ENCODE measurements at places on chromosomes 2 and 18.

- DNase-seq = no peak
Measured at GRCh38 chr18:77059294-77059916, 73.2 kb downstream of the MBP start.

- DNase-seq = no peak
Measured at GRCh38 chr2:105977212-105977611, 216.9 kb downstream of the UXS1 start.

DNA sequence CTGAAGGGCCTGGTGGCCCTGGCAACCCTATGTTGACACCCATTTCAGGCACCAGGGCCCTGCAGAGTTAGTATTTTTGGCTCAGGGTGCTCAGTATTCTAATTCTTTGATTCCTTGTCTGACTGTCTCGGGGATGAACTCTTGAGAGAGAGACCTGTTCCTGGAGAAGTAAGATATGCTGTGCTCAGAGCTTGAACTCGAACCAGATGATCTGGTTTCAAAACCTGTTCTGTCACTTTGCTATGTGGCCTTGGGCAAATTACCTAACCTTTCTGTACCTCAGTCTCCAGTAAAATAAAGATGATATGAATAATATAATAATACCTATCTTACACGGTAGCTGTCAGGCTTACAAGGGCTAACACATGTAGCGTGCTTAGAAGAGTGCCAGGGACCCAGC is 294.2 kb downstream of the DYSF start:
- no peak for DNase-seq

- no peak for DNase-seq
Measured at GRCh38 chr2:225076125-225076524, 33.9 kb upstream of the DOCK10 start.

DNA sequence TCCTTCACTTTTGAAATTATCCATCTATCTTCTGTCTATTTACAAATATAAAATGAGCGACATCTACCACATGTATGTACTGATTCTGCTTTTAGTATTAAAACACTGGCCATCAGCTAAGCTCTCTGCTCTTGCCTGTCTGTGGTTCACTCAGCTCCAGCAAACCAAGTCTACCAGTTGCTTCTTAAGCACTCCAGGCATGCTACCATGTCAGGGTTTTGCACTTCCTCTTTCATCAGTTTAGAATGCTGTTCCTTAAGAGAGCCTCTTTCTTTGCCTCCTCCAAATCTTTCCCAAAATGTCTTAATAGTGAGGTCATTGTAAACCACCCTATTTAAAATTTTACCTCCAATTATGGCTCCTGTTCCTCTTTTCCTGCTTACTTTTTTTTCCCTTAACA is 59.5 kb downstream of the SCN3A start:
- no peak for DNase-seq

GRCh38 chr2:43989545-43989944 is 6.2 kb downstream of the LRPPRC start:
- no peak for DNase-seq

GRCh38 chr2:130391058-130391871 is 35.4 kb downstream of the PTPN18 start:
- DNase-seq = peak; percentile 27

GRCh38 chr2:98444436-98445176 is at the start of gene INPP4A:
TSS of gene INPP4A (plus strand) at chr2:98444858. CDS start at chr2:98520049, 75,191 bp downstream.
- DNase-seq = no peak

DNA sequence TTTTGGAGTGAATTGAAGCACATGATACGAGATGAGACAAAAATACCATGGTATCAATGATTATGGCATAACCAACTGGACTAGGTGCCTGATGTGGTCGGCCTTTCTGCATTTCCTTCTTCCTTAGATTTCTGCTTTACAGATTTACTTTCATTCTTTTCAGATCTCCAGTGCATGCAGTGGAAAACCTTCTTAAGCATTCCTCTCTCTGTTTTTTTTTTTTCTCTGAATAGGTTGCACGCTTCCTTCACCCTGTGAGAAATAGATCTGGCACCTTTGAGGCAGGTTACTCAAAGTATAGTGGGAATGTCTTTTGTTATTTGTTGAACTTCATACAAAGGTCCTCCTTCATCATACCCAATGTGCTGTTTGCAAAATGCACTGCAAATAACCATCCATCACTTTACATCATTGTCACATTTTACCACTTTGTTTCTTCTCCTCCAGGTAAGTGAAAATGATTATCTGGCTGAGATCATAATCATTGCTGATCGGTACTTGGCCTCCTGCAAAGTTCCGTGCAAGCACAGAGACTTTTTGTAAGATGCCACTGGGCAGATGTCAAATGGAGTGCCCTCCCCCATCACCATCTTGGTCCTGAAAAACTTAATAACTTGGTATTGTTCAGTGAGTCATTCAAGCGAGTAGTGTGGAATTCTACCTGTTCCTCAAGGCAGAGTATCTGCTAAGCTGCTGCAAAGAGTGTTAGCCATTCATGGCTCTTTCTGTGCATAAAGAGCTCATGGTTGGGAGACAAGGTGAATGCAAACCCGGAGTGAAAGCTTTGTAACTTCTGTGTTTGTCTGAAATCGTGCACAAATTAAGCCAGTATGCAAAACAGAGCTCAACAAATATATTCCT is 30.0 kb upstream of the KLHL14 start:
- no peak for DNase-seq

GRCh38 chr18:39455285-39455684 is 1889.7 kb upstream of the CELF4 start:
- DNase-seq = no peak

DNA sequence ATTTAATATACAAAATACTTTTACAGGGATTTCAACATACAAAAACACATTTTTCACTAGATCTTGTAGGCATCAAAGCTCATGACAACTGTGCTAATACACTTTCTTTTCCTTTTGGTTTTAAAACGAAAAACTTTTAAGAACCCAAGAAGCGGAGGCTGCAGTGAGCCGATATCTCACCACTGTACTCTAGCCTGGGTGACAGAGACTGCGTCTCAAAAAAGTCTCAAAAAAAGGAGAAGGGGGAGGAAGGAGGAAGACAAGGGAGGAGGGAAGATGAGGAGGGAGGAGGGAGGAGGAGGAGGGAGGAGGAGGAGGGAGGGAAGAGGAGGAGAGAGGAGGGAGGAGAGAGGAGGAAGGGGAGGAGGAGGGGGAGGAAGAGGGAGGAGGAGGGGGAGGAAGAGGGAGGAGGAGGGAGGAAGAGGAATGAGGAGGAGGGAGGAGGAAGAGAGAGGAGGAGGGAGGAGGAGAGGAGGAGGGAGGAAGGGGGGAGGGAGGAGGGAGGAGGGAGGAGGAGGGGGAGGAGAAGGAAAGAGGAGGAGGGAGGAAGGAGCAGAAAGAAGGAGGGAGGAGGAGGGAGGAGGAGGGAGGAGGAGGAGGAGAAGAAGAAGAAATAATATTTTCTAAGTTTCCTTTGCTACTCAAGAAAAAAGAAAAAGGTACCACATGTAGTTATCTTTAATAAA is 13.8 kb downstream of the ROCK2 start:
- DNase-seq = no peak

- DNase-seq = no peak
Measured at GRCh38 chr2:232102380-232102779, 140.9 kb downstream of the DIS3L2 start.

DNA sequence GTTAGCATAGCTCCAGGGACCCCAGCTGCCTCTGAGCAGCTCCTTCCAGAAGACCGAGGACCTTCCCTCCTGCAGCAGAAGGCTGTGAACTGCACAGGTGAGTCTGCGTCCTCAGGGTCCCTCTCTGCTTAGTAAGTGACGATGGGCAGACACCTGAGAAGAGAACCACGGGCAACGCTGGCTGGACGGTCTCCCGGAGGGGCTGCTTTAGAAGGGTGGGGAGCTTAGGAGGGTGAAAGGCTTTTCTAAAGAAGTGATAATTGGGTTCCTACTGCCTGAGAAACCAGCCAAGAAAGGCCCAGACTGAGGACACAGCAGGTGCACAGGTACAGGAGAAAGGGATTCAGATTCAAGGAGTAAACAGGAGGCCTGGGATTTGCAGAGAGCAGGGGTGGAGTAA is 276.6 kb upstream of the PXDN start:
- DNase-seq = no peak

DNA sequence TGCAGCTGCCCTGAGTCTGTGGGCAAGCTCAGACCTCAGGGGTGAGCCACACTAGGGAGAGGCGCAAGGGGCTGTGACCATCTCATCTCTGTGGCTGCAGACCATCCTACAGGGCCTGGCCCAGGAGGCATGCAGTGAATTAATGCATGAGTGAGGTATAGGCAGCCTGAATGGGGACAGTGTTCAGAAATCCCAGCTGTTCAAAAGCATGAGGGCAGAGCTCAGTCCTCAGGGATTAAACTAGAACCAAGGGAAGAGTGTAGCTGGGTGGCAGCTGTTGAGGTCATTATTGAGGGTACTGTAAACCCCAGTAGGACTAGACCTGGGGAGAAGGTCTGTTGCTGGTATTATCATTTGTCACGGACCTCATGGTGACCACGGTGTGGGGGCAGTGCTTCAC is 17.0 kb downstream of the TMEM177 start:
- peak; percentile 55 for DNase-seq

DNA sequence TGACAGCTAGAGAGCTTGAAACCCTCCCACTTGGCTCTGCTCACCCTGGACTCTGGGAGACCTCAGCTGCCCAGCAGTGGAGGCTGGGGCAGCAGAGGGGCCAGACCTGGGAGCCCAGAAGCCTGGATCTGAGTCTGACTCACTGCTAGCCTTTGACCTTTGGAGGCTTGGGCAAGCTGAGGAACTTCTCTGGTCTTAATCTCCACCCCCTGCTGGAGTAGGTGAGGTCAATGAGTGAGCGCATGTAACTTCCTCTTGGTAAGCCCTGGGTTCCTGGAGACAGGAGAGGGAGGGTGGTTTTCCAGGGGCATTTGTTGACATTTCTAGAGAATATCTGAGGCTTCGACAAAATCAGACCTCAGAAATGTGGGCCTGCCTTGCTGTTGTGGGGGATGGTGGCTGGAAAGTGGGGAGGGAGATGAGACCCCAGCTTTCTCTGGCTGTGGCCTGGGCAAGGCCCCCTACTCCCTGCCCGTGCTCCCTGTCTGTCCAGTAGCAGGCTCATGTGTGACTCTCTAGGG is 73.0 kb upstream of the YWHAQ start:
- no peak for DNase-seq

DNA sequence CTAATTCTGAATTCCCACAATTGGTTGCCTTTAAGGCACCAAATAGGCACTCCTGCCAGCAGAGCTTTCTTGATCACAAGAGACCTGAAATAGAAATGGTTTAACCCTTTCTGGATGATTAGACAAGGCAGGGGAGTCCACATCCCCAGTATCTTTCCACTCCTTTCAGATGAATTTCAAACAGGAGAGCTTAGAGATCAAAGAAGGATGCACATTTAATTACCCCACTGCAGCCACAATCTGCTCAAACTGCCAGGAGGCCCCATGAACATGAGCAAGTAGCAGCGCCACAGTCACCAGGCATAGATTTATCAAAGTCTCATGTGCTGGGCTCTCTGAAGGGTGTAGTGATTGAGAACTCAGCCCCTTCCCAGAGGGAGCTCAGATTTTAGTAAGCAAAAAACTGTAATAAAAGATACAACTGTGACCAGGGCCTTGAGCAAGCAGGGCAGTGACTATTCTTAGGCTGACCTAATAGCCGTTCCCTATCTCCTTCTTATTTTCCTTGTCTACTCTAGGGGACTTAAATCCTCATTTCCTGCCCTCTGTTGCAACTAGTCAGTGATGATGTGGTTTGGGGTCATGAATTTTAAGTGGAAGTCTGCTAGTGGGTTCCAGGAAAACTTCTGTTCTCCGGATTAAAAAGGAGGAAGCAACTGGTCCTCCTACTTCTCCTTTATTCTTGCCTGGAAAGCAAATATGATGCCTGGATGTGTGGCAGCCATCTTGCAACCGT is 53.7 kb downstream of the SLC4A3 start:
- DNase-seq = no peak

DNA sequence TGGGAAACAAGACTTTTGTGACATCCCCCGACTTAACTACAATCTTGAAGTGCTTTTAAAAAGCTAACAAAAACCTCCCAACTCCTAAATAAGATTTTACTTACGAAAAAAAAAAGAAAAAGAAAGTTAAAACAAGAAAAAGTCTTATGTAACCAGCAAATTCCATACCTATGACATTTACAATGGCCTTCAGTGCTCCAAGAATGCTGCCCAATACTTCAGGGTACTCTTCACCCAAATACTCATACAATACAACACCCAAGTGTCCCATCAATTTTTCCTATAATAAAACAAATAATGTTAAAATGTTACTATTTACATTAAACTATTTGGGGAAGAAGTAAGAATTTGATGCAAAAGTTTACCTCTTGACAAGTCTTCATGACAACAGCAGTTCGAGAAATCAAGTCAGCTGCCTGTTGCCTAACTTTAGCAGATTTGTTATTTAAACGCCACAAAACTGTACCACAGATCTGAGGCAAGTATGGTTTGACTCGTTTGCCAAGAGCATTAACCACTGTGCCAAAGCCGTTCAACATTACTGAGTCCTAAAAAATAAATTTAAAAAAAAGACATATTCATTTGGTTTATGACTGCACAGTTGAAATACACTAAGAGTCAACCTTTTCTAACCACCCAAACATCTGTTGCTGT is 34.8 kb downstream of the SF3B1 start:
- no peak for DNase-seq

GRCh38 chr18:76977108-76977621 is 154.8 kb downstream of the ZNF236 start:
- DNase-seq = no peak

DNA sequence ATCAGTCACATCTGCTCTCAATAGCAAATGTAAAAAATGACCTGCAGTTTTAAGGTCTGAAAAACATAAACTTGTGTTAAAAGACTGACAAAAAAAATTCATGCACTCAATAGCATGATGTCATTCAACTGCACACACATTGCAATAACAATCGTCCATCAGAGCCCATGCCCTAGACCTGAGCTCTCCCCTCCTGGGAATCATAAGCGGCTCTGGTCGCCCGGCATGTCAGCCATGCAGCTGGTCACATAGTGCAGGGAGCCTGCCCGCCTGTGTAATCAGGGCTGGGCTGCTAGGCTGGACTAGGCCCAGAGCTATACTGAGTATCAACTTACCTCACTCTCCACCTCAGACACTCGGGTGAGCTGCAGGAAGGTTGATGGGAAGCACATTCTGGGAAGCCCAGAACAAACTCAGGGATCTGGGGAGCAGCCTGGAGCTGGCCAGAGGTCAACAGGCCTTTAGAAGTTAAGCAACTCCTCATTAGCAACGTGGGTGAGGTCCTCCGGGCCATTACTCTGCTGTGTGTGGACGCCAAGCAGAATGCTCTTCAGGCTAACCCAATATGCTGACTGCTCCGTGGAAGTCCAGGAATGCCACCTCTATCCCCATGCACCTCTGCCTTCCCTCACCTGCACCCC is 165.5 kb downstream of the TTC32 start:
- DNase-seq = no peak

DNA sequence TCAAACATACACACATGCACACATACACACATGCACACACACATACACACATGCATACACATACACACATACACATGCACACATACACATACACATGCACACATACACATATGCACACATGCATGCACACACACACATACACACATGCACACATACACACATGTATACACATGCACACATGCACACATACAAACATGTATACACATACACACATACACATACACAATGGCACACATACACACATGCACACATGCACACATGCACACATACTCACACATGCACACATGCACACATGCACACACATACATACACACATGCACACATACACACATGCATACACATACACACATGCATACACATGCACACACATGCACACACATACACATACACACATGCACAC is 137.2 kb downstream of the ACKR3 start:
- DNase-seq = no peak

GRCh38 chr18:77157312-77157711 is 24.7 kb upstream of the MBP start:
- DNase-seq = no peak

GRCh38 chr2:237413777-237414661 is at the start of gene COL6A3:
TSS of gene COL6A3 (minus strand) at chr2:237414164. CDS start at chr2:237396817, 17,347 bp downstream.
- DNase-seq = no peak
